GM12891 (cell line): ENCODE measurements at places on chromosomes 6 and 20.

DNA sequence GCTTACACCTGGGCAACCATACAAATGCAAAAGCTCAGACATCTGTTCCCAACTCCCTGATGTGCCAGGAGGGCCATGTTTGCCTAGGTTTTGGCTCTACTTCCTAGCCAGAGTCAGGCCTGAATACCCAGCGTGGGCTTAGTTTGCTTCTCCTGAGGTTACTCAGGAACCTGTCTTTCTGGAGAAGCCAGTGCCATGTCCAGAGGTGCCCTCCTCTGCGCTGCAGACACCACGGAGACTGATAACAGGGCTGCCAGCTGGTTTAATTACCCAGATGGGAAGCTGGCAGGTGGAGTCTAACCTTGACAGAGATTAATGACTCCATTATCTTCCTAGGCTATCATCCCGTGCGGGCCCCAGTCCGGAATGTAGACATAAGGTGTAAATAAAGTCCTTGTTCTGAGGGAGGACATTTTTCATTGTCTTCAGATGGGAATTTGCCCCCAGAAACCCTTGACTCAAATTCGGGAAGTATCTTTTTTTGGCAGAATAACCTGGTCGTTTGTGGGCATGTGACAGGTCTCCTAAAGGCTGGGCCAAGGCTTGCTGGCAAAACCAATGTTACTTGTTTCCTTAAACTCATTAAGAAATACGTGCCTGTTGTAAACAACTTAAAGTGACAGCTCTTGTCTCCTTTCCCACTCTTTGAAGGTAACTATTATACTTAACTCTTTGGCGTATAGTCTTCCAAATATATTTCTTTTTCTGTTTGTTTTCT lies 29.2 kb upstream of the ZNFX1 start:
- DNase-seq: no peak

DNA sequence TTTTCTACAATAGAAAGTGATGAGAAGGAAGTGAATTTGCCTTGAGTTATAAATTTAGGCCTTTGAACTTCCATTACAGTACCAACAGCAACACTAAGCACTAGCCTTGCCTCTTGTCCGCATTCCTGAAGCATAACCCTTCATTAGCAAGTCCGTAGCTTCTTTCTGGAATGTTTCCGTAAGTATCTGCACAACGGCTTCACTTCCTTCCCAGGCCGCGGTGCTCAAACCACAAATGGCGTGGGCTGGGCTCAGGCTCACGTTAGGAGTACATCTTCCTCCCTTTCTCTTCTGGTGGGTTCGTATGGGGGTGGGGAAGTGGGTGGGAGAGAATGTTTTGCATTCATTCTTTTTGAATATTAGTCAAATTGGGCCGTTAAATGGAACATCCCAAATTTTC lies 193.8 kb upstream of the SNX9 start:
- no peak for DNase-seq

GRCh38 chr6:144632266-144632665 lies 347.1 kb downstream of the UTRN start:
- no peak for DNase-seq

- DNase-seq: no peak
Measured at GRCh38 chr6:7417684-7418083, 28.1 kb downstream of the RIOK1 start.

DNA sequence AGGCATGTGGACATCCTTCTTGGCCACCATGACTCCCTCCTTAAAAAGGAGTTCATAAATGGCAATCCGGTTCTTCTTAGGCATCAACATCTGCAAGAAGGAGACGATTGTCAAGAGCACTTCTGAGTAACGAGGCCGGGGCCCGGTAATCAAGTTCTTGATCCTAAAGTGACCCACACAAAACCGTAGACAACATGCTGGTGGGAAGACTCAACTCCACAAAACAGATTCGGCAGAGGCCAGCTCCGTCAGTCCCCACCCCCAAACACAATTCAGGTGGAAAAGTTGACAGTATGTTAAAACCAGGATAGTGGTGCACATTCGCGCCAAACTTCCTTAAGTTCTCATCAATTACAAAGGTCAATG lies 754 bp downstream of the RPS10 start:
- DNase-seq: no peak

DNA sequence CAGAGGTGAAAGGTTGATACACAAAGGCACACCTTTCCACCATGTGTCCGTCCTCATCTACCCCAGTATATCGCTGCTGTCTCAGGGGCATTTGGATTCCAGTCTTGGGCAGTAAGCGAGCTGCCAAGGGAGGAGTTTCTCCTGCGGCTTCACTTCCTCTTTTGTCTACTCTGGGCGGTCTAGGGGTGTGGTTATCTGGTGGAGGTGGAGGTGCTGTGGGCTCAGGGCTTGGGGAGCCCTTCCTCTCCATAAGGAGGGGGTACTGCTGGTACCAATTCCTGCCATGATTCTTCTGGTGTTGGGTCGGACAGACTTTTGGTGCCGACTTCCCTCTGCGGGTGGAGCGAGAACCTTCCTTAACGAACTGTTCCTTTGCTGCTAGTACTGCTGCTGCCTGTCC lies 31.9 kb upstream of the FABP7 start:
- no peak for DNase-seq

GRCh38 chr6:41651962-41652657 lies 13.8 kb downstream of the MDFI start:
- DNase-seq: no peak

- no peak for DNase-seq
Measured at GRCh38 chr6:75876152-75876551, 127.1 kb downstream of the MYO6 start.

DNA sequence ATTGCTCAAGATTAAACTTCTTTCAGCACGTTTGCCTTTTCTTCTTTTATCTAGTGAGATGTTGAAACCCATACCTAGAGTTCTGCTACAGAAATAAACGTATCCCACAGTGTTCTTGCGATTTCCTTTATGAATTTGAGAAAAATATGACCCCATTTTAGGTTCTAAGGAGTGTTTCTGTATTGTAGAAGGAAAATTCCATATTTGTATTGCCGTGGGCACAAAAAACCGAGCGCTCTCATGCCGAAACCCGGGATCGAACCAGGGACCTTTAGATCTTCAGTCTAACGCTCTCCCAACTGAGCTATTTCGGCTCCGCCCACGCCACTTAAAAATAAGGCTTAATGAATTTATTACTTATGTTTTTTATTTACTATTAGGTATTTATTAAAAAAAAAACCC lies 23.7 kb downstream of the ZNF311 start:
- DNase-seq: no peak

DNA sequence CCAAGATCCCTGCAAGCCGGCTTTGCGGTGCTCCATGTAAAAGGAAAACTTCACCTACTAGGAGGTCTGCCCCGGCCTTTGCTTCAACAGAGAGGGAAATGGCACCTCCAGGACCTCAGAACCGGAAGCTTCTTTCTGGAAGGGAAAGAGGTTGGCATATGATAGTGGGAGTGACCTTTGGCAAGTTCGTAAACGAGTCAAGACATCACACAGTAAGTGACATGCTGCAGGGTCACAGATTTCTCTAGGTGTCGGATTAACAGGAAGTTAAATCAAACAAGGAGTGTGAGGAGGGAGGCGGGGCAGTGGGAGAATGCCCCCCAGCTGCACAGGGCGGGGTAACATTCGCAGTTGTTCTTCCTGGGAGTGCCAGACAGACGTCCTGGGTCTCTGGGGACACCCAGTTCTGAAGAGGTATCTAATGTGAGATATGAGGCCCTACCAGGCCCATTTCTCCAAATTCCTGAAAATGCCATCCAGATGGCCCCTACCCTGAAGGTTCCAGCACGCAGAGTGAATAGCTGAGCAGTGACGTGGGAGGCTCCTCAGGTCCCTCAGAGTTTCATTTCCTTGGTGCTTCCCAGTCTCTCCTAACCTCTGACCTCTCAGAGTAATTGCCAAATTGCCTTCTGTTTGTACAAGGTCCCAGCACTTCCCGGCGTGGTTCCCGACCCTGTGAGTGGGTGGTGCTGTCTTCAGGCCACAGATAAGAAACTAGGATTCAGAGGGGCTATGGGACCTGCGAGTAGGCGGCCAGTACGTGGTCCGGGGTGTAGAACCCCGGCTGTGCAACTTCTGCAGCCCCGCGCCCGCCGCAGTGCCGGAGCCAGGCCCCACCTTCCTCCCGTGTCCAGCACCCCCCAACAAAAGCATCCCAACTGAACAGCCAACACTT lies 1.9 kb downstream of the RRBP1 start:
- DNase-seq: no peak

GRCh38 chr20:61092251-61092650 lies 159.8 kb upstream of the CDH4 start:
- DNase-seq: no peak

GRCh38 chr6:142671791-142672190 lies 273.2 kb downstream of the HIVEP2 start:
- peak; percentile 2 for DNase-seq

DNA sequence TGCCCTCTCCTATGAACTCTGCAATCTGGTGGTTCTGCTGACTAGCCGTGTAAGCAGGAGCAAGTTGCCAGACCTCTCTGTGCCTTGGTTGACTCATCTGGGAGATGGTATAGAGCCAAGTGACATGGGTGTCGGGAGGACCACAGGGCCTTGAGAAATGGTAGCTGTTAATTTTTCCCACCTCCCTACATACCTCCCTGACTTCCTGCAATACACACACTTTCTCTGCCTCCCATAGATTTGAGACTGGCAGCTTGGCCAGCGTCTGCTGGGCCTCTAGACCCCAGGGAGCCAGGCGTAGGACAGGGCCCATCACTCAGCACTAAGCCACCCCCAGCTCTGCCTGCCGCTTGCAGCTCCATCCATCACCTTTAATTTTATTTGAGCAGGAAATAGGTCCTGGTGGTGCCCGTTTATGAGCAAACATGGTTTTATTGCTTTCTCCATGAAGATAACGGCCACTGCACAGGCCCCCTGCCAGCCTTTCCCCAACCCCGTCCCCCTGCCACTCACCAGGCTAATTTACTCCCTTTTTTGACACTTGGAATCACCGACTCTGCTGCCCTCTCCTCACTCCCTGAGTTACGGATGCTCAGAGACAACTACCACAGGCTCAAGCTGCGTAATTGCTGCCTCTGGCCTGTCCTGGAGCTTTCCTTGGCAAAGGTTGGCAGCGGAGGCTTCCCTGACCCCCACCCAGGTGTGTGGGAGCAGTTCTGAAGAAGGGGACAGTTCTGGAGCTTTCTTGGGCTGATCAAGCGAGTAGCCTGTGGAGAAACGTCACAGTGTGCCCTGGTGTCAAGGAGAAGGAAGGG lies 11.1 kb downstream of the GLP1R start:
- DNase-seq: no peak

- DNase-seq: no peak
Measured at GRCh38 chr20:25486377-25486776, 78.9 kb downstream of the GINS1 start.

DNA sequence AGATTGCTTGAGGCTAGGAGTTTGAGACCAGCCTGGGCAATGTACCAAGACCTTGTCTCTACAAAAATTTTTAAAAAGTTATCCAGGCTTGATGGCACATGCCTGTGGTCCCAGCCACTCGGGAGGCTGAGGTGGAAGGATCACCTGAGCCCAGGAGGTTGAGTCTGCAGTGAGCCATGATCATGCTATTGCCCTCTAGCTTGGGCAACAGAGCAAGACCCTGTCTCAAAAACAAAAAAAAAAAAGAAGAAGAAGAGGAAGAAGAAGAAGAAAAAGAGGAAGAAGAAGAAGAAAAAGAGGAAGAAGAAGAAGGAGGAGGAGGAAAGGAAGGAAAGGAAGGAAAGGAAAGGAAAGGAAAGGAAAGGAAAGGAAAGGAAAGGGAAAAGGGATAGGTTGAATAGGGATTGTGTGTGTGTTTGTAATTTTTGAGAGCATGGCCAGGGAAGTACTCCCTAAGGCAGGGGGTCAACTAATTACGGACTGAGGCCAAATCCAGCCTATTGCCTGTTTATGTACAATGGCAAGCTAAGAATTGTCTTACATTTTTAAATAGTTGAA lies 43.0 kb upstream of the ZNF217 start:
- DNase-seq: no peak

GRCh38 chr6:79833264-79833963 lies 113.9 kb downstream of the ELOVL4 start:
- DNase-seq: no peak

- no peak for DNase-seq
Measured at GRCh38 chr20:53829255-53829723, 235.7 kb upstream of the ZNF217 start.

DNA sequence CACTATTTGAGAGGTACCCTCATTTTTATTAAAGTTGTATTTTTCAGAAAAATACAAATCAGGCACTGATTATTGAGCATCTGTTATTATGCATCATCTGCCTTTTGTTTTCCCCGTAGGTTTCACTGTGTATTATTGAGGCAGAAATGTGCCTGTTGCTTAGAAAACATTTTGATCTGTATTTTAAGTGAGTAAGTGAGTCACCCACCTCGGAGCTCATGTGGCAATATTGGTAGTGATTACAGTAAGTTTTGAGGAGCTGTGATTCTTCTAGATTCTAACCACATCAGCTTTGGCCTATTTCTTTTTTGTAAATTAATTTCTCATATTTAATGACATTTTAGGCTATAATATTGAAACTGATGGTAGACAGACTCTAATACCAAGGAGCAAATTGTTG lies 59.6 kb upstream of the LAMP5 start:
- DNase-seq: no peak

DNA sequence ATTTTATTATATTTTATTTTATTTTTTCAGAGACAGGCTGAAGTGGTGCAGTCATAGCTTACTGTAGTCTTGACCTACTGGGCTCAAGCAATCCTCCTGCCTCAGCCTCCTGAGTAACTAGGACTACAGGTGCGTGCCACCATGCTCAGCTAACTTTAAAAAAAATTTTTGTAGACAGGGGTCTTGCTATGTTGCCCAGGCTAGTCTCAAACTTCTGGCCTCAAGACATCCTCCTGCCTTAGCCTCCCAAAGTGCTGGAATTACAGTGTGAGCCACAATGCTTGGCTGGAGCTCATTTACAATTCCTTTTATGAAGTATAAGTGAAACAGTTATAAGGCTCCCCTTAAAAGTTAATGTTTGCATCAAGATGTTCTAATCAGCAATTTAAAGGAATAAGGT lies 14.5 kb downstream of the FUCA2 start:
- no peak for DNase-seq

GRCh38 chr20:22411627-22412450 lies 172.5 kb downstream of the FOXA2 start:
- DNase-seq: no peak

GRCh38 chr20:38926934-38927616 lies 858 bp downstream of the FAM83D start:
- DNase-seq: no peak

DNA sequence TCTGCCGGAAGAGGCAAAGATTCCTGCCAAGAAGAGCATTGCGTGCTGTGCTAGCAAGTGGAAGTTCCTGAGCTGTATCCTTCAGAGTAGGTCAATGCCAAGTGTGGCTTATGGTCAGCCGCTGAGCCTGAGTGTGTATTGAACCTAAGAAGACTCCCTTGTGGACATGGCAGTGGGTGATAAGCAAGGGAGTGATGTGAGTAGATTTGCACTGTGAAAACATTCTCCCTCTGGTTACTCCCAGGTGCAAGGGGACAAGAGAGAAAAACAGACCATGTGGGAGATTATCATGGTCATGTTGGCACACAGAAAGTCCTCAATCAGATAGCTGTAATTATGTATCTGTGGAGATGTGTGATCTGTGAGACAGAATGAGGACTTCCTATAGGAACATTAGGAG lies 6.1 kb upstream of the TMEM74B start:
- no peak for DNase-seq

GRCh38 chr20:56697476-56697875 lies 68.4 kb downstream of the TFAP2C start:
- no peak for DNase-seq

- DNase-seq: no peak
Measured at GRCh38 chr6:108877046-108877751, 29.0 kb downstream of the ARMC2 start.
